Diencephalon (tissue), 1 donor: ENCODE measurements at places on chromosomes 3 and 15. TPM values are rescaled to one million over a fixed set of nuclear protein-coding genes. Genes with fewer than 3 reads are reported as not detected.

TM4SF1 gene
- total RNA-seq, result 17.3 TPM

SEMA3B gene
- total RNA-seq, result 2.8 TPM

CALML4 gene
- 3.5 TPM for total RNA-seq

SYNPR gene
- total RNA-seq, result 105 TPM

GREM1 gene
- under 0.01 TPM for total RNA-seq

QRICH1 gene
- total RNA-seq, result 99.4 TPM

AGBL1 gene
- 3.0 TPM for total RNA-seq

CCR2 gene
- total RNA-seq, result 0.23 TPM

IL17RD gene
- total RNA-seq, result 27.7 TPM

SLC12A1 gene
- total RNA-seq, result 5.8 TPM

WDR5B gene
- 6.0 TPM for total RNA-seq

HRH1 gene
- total RNA-seq, result 7.8 TPM

WHAMM gene
- total RNA-seq, result 4.8 TPM

AGTR1 gene
- total RNA-seq, result 1.4 TPM
